ENCODE measurements at places on chromosomes 3 and 15.

- no peak for DNase-seq
Observed at GRCh38 chr15:60414016-60414682, 16.4 kb upstream of the ANXA2 start.

DNA sequence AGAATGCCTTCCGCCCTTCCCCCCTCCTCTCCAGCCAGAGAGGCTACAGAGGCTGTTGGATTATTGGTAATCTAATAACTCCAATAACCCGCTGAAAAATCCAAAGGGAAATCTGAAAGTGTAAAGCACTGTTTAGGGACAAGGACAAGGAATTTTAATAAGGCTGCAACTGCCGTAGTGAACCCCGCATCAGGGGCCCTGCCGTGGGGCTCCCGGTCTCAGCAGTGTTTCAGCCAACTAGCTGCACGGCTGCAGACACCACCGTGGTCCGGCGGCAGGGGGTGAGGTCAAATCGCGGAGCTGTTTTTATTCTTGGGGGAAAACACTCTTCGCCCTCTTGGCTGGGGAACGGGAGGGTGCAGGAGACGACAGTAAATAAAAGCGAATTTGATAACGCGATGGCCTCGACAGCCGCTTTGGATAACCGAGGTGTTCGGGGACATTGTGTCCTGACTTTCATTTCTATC lies 6.1 kb downstream of the BCL6 start:
- no peak for DNase-seq

- no peak for DNase-seq
Observed at GRCh38 chr15:46685096-46685495, 1032.2 kb upstream of the SEMA6D start.

GRCh38 chr3:114518206-114518808 lies 224.5 kb downstream of the TIGIT start:
- DNase-seq: no peak

- DNase-seq: no peak
Observed at GRCh38 chr3:158105710-158106253, 438 bp downstream of the SHOX2 start.

DNA sequence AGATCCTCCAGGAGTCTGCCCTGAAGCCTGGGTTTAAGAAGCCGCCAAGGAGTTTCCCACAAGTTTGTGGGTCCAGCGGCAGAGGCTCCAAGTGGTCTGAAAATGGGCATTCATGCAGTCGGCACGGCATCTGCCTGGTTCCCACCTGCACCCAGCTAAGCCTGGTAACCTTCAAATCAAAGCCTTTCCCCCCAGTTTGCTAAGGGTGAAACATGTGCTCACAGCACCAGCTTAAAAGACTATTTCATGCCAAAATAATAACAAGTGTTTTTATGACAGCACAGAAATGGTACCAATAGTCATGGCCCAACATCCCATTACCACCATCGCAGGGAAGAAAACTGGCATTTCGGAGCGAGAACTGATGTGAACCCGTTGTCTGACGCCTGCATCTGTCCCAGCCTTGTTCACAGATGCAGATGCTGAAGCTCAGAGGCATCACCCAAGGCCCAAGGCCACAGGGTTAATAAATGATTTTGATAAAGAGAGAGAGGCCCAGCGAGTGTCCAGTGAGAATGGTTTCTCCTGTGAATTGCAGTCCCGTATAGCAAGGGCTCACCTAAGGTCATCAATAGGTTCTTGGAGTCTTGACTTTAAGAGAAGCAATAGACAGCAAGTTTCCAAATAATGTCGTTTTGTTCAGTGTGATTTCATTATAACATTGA lies 188.0 kb upstream of the TPM1 start:
- DNase-seq: no peak

GRCh38 chr3:157201648-157202278 lies 41.8 kb upstream of the CCNL1 start:
- DNase-seq: no peak

GRCh38 chr3:112498914-112499711 lies at the start of gene BTLA:
Gene BTLA (minus strand): TSS chr3:112499472. CDS start chr3:112499358, 114 bp downstream.
- DNase-seq: no peak

DNA sequence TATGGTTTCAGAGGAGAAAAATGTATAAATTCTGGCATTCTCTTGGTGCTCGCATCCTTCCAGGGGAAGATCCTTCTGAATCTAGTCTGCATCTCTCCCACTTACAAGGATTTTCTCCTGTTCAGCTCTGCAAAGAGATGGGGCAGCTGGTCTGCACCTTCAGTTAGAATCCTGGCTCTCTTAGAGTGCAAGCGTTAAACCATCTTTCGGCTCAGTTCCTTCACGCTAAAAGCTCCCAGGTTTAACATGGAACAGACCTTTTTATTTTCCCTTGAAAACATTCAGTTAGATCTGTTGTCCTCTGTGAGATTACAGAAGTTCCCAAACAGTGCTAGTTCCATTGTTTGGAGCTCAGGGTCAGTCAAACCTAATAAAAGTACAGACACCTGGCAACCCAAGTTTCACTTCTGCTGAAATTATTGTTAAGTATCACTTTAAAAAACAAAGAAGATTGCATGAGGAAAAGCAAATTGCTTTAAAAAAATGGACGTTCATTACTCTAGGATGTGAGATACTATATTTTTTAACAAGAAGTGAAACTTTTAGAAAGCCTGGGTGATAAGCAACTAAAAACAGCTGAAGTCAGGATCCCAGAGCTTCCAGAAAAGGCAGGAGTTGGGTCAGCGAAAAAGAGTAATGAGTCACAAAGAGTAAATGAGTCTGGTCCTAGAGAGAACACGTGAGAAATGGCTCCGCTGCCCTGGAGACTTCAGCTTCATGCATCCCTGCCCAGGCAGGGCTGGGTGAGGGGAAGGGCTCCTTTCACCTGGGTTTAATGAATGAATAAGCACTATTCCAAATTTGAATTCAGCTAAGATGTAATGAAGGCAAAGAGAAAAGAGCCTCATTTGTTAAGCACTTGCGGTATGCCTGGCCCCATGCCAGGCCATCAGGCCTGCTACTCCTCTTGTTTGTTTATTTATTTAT lies 63.3 kb downstream of the ABTB1 start:
- DNase-seq: no peak

DNA sequence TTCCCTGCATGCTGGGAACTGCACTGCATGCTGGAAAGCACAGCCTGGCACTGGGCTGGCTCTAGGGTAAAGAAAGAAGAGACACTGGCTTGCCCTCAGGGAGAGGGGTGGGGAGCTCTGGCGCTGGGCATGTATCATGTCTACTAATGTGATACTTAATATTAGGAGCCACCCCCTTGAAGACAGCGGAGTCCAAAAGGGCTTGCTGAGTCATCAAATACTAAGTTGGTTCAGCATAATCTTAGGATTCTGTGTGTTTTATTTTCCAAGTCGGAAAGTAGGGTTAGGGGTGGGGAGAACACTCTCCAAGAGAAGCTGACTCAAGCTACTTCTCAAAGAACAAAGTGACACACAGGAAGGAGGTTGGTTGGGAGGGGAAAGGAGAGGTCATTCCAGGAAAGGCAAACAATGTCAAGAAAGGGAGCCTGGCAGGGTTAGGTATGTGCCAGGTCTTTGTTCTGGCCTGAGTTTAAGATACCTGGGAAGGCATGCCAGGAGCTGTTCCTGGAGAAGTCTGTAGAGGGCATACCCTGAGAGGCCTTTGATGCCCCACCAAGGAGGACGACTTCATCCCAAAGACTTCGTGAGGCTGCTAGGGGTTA lies 237.8 kb upstream of the NR2E3 start:
- DNase-seq: no peak

DNA sequence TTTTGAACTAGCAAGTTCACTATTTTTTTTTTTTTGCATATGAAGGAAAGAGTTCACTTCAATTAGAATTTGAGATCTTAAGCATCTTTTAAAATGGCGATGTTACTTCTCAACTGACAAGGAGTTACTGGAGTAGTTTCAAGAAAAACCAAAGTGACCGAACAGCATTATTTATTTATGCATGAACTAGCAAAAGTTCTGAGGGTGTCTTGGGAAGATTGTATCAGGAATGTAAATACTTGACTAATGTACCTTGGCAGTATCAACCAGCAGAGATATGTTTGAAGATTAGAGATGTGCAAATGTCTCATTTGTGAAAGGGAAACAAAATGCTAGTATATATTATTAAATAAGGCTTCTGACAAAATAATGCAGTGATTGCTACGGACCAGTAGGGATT lies 203.9 kb downstream of the KBTBD8 start:
- no peak for DNase-seq

GRCh38 chr3:73024836-73025235 lies 28.2 kb downstream of the PPP4R2 start:
- no peak for DNase-seq

DNA sequence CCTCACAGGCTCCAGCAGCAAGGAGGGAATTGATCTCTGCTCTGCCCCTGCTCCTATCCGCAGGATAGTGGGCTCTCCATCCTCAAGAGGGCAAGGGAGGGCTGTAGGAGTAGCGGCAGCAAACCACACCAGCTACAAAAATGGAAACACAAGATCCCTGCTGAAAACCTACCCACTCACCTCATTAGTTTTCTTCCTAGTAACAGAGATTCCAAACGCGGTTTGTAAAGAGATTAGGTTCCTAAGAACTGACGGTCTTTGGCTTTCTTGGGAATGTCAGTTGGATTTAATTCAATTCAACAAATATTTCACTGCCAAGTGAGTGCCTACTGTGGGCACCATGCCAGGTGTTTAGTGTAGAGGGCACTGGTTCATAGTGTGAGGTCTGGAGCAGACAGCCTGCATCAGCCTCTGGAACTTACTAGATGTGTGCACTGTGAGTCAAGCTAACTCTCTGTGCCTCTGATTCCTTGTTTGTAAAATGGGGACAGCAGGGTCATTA lies 84.7 kb downstream of the MRPL46 start:
- no peak for DNase-seq

GRCh38 chr3:131324923-131325322 lies 56.7 kb upstream of the NUDT16 start:
- no peak for DNase-seq

- no peak for DNase-seq
Observed at GRCh38 chr3:14532691-14533456, 7.3 kb downstream of the GRIP2 start.

DNA sequence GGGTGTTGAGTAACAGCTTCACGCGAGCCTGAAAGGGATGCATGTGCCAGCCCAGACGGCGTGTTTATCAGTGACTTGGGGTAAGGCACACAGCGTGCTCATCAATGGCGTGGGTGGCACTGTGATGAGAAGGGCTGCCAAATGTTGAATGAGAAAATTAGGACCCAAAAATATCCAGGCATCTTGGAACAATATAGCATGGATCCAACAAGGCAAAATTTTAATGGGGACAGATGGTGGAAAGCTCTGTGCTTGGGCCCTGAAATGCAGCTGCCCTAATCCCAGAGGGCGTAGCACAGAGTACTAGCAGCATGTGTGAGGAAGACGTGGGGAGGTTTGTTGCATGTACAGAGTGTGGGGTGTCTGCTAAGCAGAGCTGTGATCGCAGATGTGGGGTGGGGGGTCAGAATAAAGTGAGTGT lies 48.9 kb downstream of the SSUH2 start:
- DNase-seq: no peak

DNA sequence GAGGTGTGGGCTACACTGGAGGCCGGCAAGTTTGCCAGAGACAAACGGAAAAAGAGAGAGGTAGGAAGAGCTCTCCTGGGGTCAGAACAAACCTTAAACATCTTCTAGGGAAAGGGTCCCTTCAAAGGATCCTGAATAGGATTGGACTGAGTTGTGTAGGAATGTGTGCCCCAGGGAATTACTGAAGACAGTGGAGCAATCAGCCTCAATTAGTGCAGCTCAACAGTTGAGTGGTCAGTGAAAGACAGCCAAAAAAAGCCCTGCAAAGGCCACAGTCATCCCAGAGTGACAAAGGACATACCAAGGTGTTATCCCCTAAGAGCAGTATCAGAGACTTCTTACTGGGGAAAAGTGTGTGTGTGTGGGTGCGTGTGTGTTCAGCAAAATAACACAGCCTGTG lies 70.3 kb downstream of the NUP210 start:
- no peak for DNase-seq

GRCh38 chr3:140236836-140237501 lies 302.0 kb downstream of the CLSTN2 start:
- DNase-seq: no peak

DNA sequence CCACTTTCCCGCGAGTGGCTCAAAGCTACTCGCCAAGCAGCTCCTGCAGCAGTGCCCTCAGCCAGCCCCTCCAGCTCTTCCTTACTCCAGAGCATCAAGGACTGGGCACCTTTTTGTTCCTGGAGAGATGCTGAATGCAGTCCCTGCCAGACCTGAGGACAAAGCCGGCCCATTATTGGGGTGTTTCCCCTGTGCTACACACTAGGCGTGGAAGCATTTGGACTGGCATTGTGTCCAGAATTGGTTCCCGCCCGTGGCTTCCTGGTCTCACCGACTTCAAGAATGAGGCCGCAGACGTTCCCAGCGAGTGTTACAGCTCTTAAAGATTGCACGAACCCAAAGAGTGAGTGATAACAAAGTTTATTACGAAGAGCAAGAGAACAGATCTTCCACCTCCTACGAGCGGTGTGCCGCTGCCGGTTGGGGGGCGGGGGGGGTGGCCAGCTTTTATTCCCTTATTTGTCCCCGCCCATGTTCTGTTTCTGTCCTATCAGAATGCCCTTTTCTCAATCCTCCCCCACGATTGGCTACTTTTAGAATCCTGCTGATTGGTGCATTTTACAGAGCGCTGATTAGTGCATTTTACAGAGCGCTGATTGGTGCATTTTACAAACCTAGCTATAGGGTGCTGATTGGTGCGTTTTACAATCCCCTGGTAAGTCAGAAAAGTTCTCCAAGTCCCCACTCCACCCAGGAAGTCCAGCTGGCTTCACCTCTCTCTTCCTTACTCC lies 62.4 kb downstream of the NSMCE3 start:
- no peak for DNase-seq

DNA sequence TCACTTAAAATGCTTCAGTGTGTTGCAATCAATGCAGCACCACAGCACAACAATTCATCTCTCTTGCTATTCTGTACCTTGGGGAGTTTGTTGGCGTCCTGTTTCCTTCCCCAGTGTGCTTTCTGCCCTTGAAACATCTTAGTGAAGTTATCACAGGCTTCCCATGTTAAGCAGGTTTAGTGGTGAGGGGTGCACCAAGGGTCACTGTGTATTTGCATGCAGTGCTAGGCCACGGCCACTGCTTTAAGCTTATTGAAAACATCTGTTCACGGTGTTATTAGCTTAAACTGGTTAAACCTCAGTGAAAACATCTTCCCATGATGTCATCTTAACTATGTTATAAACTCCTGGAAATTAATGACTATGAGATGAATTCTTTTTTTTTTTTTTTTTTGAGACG lies 217.3 kb upstream of the GOLIM4 start:
- no peak for DNase-seq

DNA sequence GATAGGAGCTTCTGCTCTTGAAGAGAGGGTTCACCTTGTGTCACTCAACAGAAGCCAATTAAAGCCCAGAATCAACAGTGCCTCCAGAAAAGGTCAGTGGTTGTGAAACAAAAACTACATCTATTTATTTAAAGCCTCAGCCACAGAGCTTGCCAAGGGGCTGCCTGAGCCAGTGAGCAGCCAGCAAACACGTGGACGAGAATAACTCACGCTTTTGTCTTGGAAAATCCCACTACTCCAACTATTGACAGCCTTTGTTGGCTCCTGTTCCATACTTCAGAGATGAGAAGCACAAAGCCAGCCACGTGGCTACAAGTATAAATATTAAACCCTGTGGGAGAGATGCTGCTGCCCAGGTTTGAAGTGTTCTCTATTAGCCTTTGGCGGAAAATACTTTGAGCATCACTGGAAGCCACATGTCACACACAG lies 10.3 kb downstream of the GPR156 start:
- DNase-seq: no peak
